Urothelium cell line (cell line): ENCODE measurements at places on chromosomes 12 and 14.

DNA sequence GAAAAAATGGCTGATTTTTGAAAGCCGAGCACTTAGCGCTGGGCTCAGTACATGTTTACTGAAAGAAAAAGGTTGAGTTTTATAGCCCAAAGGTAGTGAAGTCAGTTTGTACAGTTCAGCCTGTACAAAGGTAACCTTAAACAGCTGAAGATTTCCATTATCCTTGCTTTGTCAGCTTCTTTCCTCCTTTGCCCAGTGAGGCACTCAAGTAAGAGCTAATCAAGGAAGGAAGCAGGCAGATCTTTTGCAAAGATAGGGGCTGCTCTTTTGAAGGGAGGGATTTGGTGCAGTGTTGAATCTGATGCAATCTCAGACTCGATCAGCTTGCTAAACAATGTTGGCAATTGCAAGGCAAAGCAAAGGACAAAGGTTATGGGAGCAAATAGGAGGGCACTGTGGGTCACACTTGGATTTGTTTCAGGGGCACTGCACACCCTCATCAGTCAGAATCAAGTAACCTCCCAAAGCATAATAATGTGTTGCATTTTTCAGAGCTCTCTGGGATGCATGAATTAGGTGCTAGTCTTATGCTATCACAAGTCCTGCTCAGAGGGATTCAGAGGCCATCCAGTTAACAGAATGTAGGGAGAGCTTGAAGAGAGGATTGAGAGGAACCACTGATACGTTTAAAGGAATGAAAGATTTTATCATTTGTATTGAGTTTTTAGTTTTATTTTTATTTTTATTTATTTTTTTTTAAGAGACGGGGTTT, 44.4 kb downstream of the ANO6 start:
- no peak for DNase-seq

- DNase-seq: no peak
These were observed 80.8 kb downstream of the MNAT1 start for GRCh38 chr14:60815371-60815770.

DNA sequence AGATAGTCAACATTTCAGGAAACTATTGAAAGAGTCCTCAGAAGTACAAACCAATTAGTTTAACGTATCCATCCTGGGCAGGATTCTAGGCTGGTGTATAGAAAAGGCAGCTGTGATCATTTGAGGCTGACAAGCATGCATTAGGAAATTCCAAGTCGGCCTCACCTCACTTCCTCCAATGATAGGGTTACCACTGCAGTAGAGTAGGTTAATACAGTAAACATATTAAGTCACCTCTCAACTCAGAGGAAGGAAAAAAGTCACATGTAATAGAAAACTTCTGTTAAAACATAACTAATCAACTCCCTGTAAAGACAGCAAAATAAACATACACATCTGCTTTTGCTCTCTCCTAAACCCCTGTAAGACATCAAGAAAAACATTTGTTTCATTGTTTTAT, 33.5 kb downstream of the MED13L start:
- no peak for DNase-seq

GRCh38 chr12:2337031-2338010, 284.5 kb downstream of the CACNA1C start:
- no peak for DNase-seq

DNA sequence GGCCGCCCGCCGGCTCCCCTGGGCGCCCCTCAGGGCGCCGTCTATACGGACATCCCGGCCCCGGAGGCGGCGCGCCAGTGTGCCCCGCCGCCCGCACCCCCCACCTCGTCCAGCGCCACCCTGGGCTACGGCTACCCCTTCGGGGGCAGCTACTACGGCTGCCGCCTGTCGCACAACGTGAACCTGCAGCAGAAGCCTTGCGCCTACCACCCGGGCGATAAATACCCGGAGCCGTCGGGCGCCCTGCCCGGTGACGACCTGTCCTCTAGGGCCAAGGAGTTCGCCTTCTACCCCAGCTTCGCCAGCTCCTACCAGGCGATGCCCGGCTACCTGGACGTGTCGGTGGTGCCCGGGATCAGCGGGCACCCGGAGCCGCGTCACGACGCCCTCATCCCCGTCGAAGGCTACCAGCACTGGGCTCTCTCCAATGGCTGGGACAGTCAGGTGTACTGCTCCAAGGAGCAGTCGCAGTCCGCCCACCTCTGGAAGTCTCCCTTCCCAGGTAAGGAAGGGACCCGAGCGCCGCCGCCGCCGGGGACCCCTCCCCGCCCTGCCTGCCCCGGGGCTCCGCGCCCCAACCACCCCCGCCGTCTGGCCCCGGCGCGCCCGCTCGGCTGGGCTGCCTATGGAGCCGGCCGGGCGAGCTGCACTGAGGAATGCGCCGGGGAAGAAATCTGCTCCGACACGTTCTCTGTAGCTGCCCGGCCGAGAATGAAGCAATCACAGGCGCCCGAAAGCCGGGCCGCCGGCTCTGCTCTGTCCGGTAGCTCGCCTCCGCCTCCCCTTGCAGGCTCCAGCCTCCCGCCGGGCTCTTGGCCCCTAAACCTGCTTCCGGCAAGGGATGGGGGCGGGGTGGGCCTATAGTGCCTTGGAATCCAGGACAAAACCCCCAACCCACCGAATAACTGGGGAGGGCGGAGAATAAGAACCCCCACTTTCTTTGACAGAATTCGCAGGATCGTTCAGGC, 794 bp downstream of the HOXC13 start:
- peak; percentile 40 for DNase-seq

GRCh38 chr14:104931771-104932675, 7.3 kb downstream of the PLD4 start:
- no peak for DNase-seq

- no peak for DNase-seq
These were observed 30.2 kb upstream of the NPAS3 start for GRCh38 chr14:32908196-32909084.

- no peak for DNase-seq
These were observed 115.9 kb downstream of the ETV6 start for GRCh38 chr12:11765421-11765816.

DNA sequence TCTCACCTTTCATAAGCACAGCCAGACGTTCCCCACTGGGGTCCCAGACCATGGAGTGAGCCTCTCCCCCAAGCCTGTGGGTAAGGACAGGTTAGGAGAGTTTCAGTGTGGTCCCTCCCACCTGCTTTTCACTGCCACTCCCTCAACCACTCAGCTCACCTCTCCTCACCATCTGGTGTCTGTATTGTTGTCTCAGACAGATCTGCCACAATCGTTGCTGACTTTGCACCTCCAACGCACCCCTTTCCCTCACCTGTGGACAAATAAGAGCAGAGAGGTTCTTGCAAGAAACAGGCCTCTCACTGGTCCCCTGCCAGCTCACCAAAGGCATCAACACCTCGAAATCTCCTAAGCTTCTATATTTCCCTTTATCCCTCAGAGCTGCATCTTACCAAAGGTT, 8.8 kb downstream of the MYG1 start:
- no peak for DNase-seq

- DNase-seq: no peak
These were observed 14.6 kb downstream of the KICS2 start for GRCh38 chr12:64207453-64207852.
